ENCODE measurements at places on chromosomes 6 and 20.

DNA sequence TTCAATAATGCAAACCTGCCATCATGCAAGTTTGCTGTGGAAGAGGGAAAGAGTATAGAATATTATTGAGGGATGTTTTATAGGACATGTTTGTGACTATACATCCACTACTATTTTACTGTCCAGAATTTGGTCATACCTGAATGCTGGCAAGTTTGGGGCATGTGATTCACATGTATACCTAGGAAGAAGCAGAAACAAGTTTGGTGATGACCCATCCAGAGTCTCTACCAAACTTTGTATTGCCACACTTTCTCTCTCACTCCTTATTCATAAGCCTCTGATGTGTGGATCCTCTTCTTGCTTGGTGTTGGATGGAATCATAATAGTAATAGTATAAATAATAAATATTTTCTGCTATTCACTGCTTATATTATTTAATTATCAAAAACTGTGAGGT lies 108.5 kb upstream of the FLRT3 start:
- DNase-seq: no peak

- DNase-seq: no peak
These were observed 27.4 kb downstream of the CBLN4 start for GRCh38 chr20:55977690-55978459.

- DNase-seq: no peak
These were observed 24.0 kb downstream of the HBS1L start for GRCh38 chr6:135030532-135031178.

DNA sequence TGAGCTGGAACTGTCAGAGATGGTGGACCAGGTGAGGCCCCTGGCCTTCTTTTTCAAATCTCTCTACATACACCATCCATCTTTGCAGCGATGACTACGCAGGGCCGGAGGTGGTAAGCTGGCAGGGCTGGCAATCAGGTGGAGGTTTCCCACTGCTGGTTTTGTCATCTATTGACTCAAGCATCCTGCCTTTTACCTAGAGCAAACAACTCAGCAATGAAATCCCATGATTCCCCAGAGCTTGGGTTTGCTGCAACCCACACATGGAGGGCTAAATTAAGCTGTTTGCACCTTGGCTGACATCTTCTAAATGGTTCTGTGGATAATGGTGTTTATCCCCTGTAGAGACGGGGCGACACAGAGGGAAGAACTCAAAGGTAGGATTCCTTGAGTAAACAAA lies 170.2 kb downstream of the SCP2D1 start:
- DNase-seq: no peak

Measured in M059J (cell line).